HS-27A (cell line): ENCODE measurements at places on chromosomes 6 and 20.
A peak's percentile ranks its signal among the peaks of the same experiment; 100 is the strongest.

DNA sequence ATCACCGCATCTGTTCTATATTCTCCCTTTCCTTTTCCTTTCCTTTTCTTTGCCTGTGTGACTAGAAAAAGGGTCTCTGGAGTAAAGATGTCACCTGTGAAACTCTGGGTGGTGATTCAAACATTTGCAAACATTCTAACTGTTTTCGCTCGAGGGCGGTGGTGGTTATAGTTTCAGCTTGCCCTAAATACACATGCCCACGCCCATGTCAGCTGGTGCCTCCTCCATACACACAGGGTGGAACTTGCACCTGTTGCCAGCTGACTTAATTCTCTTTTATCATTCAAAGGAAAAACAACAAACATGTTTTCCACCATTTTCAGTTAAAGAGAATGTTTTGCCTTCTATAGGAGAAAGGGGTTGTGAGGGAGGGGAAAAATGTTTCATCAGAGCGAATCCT is 381.9 kb upstream of the ARID1B start:
- DNase-seq: no peak

- DNase-seq: no peak
Observed at GRCh38 chr20:12699374-12700228, 309.2 kb upstream of the SPTLC3 start.

DNA sequence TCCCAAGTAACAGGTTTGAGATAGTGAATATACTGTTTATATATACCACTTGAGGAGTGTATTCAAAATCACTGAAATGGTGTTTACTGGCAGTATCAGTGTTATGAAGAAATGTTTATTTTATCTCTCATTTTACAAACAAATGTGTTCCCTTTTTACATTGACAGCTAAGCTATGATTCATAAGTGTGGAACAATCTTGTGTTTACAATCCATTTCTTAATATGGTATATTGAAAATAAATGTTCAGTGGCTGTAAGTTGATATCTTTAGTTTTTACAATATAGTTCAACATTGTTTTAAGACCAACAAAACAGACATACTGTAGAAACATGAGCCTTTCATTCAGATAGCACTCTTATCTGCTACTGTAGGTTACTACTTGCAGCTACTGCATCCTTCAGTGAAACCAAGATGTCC is 14.3 kb downstream of the PHF3 start:
- no peak for DNase-seq

GRCh38 chr6:31972709-31973350 is 892 bp upstream of the DXO start:
- DNase-seq: no peak

DNA sequence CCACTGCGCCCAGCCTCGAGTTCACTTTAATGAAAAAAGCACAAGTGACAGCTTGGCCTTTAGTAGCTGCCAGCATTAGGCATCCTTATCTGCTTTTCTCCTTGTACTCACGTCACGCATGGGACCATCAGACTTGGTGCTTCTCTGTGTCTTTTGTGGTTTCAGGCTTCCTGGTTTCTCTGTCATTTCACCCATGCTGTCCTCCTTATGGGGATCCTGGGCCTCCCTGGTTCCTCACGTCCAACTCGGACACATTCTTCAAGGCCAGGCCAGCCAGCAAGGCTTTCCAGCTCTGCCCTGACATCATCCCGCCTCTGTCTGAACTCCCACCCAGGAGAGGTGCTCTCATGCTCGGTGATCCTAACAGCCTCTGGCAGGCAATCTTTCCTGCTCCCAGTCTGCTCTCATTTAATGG is 83.2 kb downstream of the TIAM2 start:
- DNase-seq: no peak

DNA sequence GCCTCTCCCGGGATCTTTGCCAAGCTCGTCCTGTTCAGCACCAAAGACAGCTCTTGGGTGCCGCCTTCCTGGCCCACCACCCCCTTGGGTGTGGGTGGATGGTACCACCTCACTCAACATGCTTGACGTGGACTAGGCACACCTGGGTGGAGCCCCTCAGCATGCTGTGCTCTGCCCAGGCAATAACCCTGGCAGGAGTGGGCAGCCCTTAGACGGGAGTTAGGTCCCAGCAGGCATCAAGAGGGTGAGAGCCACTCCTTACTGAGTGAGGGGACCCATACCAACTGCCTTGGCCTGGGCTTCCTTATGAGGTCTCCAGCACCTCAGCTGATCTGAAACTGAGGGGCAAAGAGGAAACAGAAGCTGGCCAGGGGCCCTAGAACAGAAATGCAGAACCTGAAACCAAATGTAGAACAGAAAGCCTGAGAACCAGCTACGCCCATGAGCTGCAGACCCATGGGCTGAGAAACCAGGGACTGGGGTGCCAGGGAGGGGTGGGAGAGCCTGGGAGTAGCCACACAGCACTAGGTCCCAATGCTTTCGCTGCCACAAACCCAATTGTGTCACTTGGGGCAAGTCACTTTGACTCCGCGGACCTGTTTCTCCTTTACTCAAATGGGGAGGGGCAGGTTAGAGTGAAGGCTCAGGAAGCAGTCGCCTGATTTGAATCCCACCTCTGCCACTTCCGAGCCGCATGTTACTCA is 2.0 kb downstream of the FGD2 start:
- DNase-seq: no peak

DNA sequence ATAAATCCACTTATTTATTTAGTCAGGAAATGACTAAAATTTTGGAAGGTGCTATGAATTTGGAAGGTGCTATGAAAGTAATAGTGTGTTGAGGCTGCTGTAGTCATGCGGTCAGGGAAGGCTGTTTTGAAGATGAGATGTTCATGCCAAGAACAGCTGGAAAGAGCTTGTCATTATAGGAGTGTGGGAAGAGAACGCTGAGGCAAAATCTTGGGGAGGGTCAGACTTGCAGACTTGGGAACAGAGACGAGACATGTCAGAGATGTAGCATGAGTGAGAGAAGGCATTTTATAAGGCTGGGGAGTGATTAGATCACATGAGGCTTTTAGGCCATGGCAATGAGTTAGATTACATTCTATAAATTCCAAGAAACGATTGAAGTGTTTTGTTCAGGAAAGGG is 124.0 kb upstream of the B3GAT2 start:
- no peak for DNase-seq

GRCh38 chr6:162852840-162853577 is 125.2 kb downstream of the PACRG start:
- DNase-seq: no peak

DNA sequence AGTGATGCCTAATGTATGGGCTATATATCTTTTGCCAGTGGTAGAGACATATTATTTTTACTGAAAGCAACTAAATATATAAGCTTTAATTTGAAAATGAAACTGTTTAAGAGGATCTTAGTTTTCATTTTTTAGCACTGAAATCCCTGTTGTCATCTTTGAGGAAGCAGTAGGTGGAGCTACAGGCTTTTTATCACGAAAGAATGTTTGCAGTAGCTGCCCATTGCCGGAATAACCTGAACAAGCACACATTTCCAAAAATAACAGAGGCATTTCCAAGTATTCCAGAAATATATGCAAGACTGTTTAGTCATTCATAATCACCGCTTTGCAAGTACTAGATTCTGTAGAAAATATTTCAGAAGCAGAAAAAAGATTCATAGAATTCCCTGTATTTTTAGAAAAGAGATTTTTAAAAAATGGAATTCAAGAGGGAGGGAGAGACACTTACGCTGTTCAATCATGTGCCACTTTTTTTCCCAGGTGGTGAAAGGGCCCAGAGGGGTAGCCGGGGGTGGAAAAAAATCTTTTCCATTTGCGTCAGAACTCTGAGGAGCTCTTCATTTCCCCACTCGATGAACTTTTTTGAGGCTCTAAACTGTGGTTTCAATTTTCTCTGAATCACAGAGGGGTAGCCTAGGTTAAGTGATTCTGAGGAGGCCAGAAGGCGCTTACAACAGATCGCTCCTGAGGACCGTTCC is 142.5 kb upstream of the FERMT1 start:
- DNase-seq: peak; percentile 5

DNA sequence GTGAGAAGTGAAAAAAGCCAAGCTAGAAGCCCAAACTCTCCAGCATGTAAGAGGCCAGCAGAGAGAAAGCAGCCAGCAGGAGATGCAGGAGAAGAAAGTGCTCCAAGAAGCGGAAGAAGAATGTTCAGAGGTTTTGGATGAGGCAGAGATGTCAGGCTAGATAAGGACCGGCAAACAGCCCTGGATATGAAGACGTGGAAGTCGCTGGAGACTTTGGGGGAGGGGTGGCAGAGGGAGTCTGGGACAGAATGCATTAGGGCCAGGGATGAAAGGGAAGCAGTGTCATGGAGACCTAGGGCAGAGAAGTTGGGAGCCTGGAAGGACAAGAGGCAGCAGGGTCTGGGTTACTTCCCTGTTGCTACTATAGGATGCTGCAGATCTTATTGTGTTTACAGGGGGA is 5.3 kb upstream of the SCUBE3 start:
- no peak for DNase-seq

GRCh38 chr20:35956616-35957015 is 2.3 kb upstream of the SCAND1 start:
- DNase-seq: no peak

DNA sequence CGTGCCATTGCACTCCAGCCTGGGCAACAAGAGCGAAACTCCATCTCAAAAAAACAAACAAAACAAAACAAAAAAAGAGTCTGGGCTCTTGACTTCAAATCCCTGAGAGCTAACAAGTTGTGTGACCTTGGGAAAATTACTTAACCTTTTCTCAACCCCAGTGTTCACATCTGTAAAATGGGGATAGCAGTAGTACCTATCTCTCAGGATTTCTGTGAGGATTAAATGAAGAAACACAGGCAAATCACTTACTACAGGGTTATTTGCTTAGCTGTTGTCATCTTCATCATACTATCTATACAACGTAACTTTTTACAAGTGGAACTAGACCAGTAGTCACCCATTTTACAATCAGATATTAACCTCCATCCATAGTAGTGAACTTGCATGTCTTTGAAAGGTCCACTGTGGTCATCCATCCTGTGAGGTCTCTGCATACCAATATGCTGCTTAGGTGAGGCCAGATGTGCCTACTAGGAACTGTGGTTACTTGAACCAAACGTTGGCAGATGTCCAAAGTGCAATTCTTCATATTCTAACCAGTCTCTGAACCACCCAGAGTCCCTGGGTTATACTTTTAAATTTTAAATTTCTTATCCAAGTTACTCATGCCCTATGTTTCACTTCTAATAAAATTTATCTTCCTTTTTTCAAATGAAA is 128.9 kb upstream of the BEND3 start:
- DNase-seq: no peak

DNA sequence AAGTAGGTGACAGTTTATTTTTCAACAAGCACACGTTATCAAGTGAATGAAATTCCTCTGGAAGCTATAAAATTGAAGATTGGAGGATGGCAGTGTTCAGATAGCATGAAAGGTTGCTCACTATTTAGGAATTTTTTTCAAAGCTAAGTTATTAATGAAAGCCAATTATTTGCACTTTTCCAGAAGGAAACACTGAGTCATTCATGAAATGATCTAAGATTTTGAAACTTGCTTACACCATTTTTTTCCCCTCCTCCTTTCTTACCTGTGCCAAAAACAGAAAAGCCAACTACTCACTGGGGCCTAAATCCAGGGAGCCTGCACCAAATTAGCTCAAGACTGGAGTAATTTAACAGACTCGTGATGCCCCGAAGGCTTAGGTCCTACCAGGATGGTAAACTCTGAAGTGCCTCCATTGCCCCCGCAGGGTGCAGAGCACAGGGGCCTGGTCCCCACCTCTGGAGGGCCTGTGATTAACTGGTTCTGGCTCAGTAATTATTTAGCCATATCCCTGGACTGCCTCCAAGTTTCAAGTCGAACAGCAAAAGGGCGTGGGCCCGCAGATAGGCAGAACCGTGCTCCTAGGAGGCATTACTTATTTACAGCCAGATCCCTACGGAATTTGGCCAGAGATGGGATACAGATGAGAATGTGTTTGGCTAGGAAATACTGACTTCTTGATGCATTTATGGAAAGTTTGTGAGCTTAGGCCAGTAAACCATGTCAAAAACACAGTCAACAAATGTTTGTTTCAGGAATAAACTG is 28.0 kb upstream of the ZNF217 start:
- DNase-seq: peak; percentile 64

DNA sequence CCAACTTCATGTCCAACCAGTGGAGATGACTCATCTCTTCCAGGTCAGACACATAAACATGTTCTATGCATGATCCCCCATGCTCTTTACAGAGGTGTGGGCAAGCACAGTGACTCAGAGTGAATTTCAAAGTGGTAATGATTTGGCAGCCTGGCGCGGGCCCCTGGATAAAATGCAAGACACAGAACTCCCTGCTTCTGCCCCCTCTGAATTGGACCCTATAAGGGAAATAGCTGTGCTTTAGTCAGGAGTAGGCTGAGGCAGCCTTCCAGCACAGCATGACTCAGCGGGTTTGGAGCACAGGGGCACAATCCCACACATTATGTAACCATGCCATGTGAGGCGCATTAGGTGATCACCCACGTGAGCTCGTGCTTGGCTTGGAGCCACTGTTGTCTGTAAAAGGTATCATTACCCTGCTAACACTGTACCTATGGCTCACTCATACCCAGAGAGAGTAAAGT is 127.4 kb downstream of the C6orf118 start:
- DNase-seq: no peak

- no peak for DNase-seq
Observed at GRCh38 chr20:46914789-46915379, 20.2 kb downstream of the EYA2 start.

GRCh38 chr6:119390247-119390793 is 40.8 kb upstream of the MAN1A1 start:
- no peak for DNase-seq

DNA sequence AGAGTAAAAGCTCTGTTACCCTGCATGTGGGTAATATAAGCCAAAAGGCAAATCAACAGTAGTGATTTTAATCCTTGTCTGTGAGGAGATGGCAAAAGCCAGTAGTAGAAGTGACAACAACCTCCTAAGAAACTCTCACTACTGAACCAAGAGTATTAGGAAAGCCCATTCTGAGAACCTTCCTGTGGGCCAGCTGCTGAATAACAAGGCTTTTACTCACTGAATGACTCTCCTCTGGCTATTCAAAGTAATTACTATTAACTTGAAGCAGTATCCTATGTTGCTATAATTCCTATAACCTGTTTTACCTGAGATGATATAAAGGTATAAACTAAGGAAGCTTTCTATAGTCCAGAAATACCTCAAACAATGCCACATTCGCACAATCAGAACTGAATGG is 55.1 kb downstream of the CHD6 start:
- DNase-seq: no peak

GRCh38 chr20:1735417-1736089 is 78.0 kb upstream of the SIRPG start:
- DNase-seq: no peak

DNA sequence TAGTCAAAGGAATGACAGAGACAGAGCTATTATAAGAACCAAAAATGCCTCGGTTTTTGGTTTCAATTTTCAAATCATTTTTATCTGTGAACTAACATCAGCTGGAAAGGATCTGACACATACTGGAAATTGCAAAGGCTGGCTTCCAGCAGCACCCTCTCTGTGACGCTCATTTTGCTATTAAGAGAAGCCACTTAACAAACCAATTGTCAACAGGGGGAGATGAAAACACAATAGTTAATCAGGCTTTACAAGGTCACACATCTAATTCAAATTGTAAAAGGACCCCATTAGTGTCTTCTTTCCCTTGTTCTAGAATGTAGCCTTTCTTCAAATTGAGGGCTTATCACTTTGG is 160.5 kb downstream of the TFAP2B start:
- no peak for DNase-seq

- DNase-seq: no peak
Observed at GRCh38 chr6:102215425-102215824, 821.9 kb downstream of the GRIK2 start.
